ENCODE measurements at places on chromosomes 2 and 18.

GRCh38 chr2:240948905-240949790 is 43.0 kb downstream of the CROCC2 start:
- no peaks in the 10 kb centered on the region for H3K4me1 ChIP-seq
- H3K27ac ChIP-seq, result no peak overlapping the region

DNA sequence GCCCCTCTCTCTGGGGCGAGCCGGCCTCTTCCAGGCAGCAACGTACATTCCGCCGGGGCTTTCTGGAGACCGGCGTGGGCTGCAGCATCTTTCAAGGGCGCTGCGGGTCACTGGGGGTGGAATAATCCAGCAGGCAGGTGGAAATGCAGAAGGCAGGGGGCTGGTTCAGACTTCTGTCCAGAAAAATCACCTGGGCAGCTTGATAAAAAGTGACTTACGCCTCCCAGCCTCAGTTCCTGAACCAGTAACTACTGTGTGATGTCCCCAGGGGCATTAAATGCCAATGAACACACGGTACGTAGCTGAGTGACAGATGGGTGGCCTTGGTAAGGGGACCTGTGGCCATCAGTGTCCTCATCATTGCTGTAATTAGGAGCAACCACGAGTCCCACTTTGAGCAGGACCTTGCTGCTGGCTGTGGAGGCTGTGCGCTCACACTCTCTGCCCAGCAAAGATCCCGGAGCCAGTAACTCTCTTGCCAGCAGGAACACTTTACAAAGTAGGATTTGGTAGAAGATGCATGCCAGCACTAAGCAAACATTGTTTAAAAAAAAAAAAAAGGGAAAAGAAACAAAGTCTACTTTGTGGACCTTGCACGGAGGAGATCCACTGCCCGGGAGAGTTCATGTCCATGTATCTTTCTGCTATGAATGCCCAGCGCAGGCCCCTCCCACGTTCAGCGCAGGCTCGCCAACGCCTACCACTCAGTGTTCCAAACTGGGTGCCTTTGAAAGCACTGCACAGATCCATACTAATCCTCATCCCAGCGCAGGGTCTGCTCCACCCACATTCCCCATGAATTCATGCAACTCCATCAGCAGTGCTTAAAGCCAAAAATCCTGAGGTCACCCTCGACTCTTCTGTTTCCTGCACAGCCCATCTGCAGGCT is 177.3 kb downstream of the HDAC4 start:
- DNase-seq, result peak; percentile 53
- no peaks in the 10 kb centered on the region for H3K27me3 ChIP-seq
- H3K27ac ChIP-seq, result peak overlapping the region; percentile 24
- H3K36me3 ChIP-seq, result no peaks in the 10 kb centered on the region
- H3K4me1 ChIP-seq, result peaks cover 54% of the 10 kb centered on the region
- H3K4me3 ChIP-seq, result no peak overlapping the region

GRCh38 chr2:134327367-134327766 is 73.5 kb downstream of the MGAT5 start:
- H3K36me3 ChIP-seq, result peaks cover 5% of the 10 kb centered on the region
- no peaks in the 10 kb centered on the region for H3K27me3 ChIP-seq

GRCh38 chr2:70706026-70706795 is 61.8 kb downstream of the ADD2 start:
- H3K27me3 ChIP-seq, result no peaks in the 10 kb centered on the region
- no peaks in the 10 kb centered on the region for H3K36me3 ChIP-seq
- no peak overlapping the region for H3K4me3 ChIP-seq
- H3K27ac ChIP-seq, result no peak overlapping the region

DNA sequence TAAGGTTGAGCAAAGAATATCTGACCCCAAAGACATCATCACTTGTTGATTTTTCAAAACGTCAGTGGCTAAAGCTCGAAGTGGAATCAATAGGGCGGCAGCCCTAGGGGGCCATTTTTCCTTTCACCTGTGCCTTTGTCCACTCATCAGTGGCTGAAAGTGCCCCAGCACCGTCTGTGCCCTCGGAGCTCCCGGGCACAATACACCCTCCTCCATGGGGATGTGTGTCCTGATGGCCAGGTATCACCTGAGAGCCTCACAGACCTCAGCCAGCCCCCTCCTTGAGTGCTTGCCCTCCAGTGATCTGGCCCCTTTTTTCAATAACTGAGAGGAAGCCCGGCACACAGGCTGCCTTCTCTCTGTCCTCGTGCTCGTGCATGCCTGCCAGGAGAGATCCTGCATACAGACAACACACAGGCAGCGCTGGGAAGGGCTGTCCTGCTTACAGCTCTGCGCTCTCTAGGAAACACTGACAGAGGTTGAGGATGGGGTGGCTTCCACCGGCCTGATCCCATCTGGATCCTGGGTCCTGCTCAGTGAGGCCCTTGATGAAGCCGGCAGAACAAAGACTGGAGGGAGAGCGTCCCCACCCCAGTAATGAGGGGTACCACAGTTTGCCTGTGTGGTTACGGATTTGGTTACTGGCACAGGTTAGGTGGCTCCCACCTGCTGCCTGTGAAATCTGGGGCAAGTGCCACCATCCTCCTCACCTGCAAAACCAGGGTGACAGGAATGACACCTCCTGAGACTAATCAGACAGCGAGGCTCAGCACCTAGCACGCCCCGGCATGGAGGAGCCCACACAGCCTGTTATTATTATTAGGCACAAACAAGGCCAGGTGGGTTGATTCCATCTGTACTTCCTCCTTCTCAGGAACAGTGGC is 197.5 kb upstream of the RAB6C start:
- H3K27me3 ChIP-seq, result no peaks in the 10 kb centered on the region
- H3K4me3 ChIP-seq, result no peak overlapping the region
- no peak for DNase-seq
- no peak overlapping the region for H3K27ac ChIP-seq
